Left kidney (tissue), 8 donors: ENCODE measurements at places on chromosomes 3 and 15. TPM values are rescaled to one million over a fixed set of nuclear protein-coding genes. Genes with fewer than 3 reads are reported as not detected.

Gene NPAP1
- 2.1 TPM for polyA plus RNA-seq

Gene GOLGA6A
- polyA plus RNA-seq, result 0.27 TPM

Gene CSTA
- polyA plus RNA-seq, result 0.32 TPM

Gene ABHD2
- polyA plus RNA-seq, result 34.5 TPM

Gene CCDC54
- polyA plus RNA-seq, result 0.28 TPM

Gene GOLGA8Q
- polyA plus RNA-seq, result 2.5 TPM

Gene MUSTN1
- 0.38 TPM for polyA plus RNA-seq

Gene RTP1
- not detected for polyA plus RNA-seq

Gene MST1R
- polyA plus RNA-seq, result 2.8 TPM
